ENCODE measurements at places on chromosomes 4 and X.

GRCh38 chrX:87005885-87006284 is 511.7 kb upstream of the KLHL4 start:
- no peak for DNase-seq

GRCh38 chr4:2290488-2290887 is 28.6 kb upstream of the MXD4 start:
- DNase-seq = no peak

DNA sequence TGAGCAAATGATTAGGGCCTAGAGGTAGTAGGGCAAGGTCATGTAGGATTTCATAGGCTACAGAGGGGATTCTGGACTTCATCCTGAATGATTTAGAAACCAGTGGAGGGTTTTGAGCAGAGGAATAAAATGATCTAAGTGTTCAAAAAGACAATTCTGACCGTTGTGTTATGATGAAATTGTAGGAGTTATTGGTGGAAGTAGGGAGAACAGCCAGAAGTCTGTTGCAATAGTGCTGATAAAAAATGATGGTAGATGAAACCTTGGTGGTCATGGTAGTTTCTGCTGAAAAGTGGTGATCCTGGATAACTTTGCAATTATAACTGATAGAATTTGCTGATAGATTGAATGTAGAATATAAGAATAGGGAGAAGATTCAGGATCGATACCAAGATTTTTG is 60.2 kb downstream of the MID1IP1 start:
- DNase-seq = no peak

GRCh38 chr4:139556071-139556723 is at the start of gene SETD7:
Gene SETD7, minus strand, starts transcription at chr4:139556219. Its CDS starts 82 bp downstream, at chr4:139556137.
- DNase-seq = peak; percentile 50

- DNase-seq = peak; percentile 49
Measured at GRCh38 chrX:71671043-71671780, 3.9 kb downstream of the LOC101059915 start.

DNA sequence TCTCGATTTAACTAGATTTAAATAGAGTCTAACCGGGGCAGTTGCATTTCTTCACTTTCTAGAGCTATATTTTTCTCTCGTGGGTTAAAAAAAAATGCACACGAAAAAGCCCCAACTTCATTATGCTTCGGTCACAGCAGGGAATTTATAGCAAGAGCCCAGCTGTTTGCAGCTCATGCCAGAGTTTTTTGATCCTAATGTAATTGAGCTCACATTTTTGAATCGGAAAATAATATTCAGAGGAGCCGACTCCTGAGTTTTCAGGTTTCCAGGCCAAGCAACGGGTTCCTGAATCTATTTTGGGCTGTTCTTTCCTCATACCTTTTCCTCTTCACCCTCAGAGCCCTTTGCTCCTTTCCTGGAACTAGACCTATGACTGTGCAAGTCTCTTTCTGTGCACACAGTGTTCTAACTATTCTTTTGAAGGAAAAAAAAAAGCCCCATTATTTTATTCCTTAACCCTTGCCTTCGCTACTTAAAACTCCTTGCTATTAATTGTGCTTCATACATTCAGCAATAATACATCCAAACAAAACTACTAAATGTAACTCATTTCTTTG is 27.5 kb upstream of the ESX1 start:
- DNase-seq = no peak

DNA sequence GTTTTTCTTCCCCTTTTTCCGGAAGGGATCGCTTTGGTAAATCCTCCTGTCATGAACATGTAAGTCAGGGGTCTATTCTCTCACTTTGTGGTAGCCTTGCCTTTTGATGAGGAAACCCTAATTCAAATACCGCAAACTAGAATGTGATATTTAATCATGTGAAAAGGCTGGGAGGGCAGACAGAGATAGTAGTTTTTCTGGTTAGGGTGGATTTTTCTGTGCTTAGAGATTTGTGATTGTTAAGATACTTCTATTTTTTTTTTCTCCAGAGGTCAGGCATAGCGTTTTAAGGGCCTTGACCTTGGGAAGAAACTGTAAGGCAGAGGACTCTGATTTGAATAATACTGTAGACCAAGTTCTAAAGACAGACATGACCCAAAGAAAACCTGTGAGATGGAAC is 41.8 kb upstream of the PACRGL start:
- no peak for DNase-seq

DNA sequence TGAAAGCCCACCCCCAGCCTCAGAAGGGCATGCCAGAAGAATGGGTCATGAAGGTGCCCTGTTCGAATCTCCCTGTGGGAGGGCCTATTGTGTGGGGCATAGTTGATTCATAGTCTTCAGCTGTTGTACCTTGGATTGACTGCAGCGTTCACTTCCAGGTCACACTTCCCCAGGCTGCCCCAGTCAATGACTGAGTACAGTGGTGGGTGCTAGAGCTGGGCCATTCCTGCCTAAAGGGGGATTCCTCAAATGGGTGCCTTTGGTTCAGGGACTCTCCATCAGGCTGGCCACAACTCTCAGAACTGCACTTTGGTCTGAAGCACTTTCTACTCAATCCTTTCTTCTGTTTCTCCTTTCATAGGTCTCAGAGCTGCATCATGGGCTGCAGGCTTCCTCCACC is 35.0 kb upstream of the RASGEF1B start:
- no peak for DNase-seq

GRCh38 chrX:22314692-22315091 is 42.0 kb downstream of the CBLL2 start:
- DNase-seq = no peak

- no peak for DNase-seq
Measured at GRCh38 chrX:46831765-46832327, 5.0 kb upstream of the RP2 start.

GRCh38 chr4:146155152-146155724 is 20.3 kb upstream of the LSM6 start:
- no peak for DNase-seq

GRCh38 chr4:74934016-74934831 is 1.3 kb downstream of the PARM1 start:
- DNase-seq = no peak

- DNase-seq = no peak
Measured at GRCh38 chrX:19017271-19017670, 33.4 kb upstream of the PHKA2 start.

DNA sequence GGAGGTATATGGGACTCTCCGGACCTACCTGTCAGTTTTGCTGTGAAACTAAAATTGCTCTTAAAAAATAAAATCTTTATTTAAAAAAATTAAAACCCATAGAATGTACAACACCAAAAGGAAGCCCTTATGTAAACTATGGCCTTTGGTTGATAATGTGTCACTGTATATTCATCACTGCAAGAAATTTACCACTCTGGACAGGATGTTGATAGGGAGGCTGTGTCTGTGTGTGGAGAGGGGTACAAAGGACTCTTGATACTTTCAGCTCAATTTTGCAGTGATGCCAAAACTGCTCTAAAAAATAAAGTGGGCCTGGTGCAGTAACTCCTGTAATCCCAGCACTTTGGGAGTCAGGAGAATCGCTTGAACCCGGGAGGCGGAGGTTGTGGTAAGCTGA is 2.9 kb upstream of the ZMYM3 start:
- DNase-seq = no peak

All from activated T-helper 9 cell treated with anti-CD3 and anti-CD28 coated beads, Interleukin-2, amount 50 U/mL, for 16 hours (primary cell).